Activated naive CD8-positive, alpha-beta T cell treated with anti-CD3 and anti-CD28 coated beads for 36 hours (primary cell): ENCODE measurements at places on chromosomes 3 and 15.
A peak's percentile ranks its signal among the peaks of the same experiment; 100 is the strongest.

GRCh38 chr15:35671197-35671596 is 125.2 kb upstream of the DPH6 start:
- DNase-seq = no peak

DNA sequence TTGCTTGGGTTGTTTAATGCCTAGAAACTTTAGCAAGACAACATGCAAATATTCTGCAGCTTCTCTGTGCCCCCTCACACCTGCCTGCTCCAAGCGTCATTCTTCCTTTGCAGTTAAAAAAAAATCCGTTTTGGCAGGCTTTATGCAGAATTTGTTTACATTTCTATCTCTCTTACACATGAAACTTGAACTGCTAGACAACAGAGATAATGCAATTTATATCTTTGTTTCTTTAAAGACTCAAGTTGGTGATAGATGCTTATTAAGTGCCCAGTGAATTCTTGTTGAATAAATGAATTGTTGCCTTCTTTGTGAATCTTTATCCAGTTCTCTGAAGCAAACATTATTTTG is 53.2 kb downstream of the CHST2 start:
- no peak for DNase-seq

GRCh38 chr15:83352119-83352518 is 67.7 kb upstream of the BNC1 start:
- no peak for DNase-seq

GRCh38 chr3:123800362-123800682 is 83.8 kb downstream of the MYLK start:
- DNase-seq = no peak

GRCh38 chr3:66010739-66011655 is 27.7 kb downstream of the MAGI1 start:
- DNase-seq = no peak

GRCh38 chr3:28207000-28207733 is 34.3 kb upstream of the CMC1 start:
- no peak for DNase-seq

DNA sequence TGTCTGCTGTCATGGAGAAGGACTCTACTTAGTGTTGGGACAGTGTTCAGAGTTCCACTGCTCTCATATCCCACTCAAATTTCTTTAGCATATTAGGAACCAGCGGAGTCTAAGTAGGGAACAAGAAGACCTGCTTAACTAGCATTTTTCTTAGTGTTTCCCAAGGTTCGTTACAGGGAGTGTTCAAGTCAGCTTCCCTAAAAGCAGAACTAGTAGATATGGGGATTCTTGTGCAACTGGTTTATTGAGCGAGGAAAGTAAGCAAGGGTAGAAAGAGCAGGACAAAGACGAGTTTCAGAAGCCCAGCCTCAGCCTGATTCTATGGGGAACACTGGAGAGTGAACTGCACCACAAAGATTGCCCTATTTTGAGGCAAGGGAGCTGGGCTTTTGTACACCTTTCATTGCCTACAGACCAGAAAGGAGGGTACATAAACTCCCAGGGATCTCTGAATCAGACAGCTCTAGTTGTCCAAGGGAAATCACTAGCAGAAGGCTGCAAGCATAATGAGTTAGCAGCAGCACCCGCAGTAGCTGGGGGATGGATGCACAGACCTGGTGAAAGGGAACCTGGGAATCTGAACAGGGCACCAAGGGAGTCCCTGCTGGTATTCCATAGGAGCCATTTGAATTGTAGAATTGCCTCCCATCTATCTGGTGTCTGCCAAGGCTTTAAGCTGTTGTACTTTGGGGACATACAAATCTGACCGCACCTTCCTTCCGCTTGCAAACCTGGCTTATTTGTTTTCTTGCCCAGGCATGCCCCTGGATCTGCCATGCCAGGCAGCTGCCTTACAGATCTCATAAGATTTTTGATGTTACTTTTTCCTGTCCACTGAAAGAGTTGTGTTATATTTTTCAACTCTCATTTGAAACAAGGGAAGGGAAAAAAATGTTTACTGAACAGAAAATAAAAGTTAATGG is 15.1 kb downstream of the CMTM7 start:
- DNase-seq = no peak

GRCh38 chr15:51401872-51402517 is 60.5 kb downstream of the GLDN start:
- no peak for DNase-seq

- DNase-seq = no peak
Measured at GRCh38 chr15:59447367-59447766, 9.4 kb downstream of the FAM81A start.

GRCh38 chr3:24237971-24238706 is 256.5 kb downstream of the THRB start:
- peak; percentile 22 for DNase-seq

DNA sequence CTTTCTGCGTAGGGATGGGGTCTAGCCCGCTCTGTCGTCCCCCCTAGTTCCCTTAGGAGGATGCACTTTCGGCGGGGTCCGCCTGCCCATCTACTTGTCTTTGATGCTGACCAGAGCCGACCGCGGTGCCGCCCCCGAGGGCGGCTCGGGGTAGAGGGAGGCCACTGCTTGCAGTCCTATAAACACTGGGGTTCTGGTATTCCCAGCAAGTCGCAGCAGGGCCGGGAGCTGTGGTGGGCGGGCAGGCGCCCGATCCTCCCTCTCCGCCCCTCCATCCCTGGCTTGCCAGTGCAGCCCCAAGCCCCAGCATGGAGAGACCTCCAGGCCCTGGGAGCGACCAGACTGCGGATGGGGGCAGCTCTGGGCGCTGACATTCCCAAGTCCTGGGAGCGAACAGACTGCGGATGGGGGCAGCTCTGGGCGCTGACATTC is 830 bp downstream of the SEMA4B start:
- no peak for DNase-seq
